ENCODE measurements at places on chromosomes 3 and 15. TPM values are rescaled to one million over a fixed set of nuclear protein-coding genes. Genes with fewer than 3 reads are reported as not detected.

DNA sequence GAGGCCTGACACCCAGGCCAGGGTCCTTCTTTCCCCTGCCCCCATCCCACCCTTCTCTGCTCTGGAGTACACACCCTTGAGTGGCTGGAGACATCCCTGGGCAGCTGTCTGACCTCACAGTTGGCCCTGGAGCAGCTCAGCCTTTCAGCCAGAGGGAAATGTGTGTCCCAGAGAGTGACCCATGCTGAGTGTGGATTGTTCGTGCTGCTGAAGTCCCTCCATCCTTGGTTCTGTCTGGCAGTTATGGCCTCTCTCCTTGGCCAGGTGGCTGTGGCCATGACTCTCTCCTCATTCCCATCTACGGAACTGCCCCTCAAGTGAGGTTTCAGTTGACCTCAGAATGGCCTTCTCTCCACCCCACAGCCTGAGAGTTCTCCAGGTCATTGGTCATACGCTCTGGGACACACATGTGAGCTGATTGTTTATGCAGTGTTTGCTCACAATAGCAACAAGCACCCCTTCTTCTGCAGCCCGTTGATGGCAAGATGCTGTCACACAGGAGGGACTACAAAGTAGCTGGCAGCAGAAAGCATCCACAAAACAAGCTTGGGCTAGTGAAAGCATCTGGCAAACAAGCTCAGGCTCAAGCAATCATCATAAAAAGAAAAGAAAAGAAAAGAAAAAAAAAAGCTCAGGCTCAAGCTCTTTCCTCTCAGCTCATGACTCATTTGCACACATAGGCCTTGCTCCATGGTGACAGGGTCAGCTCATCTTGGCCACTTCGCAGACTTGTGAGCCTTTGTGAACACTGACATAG, 55.3 kb upstream of the ITGA11 start:
- no peak overlapping the region for H3K4me3 ChIP-seq
- H3K4me1 ChIP-seq, result peaks cover 20% of the 10 kb centered on the region
- DNase-seq, result no peak

DNA sequence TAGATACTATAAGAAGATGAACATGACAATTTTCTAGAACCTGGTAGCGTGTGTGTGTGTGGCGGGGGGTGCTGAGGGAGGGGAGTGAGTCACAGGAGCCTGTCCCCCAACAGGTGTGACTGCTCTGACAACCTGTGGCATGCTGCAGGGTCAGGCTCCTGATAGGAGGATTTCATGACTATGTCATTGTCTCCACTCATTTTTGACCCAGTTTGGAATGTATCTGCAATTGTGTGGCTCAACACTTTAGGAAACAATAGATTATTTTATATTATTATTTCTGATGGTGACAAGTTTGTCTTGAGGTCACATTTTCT, 9.3 kb upstream of the VILL start:
- peaks cover 21% of the 10 kb centered on the region for H3K36me3 ChIP-seq
- no peak for DNase-seq
- no peaks in the 10 kb centered on the region for H3K27me3 ChIP-seq
- peaks cover 3% of the 10 kb centered on the region for H3K4me1 ChIP-seq

Gene PPCDC
- total RNA-seq, result 23.6 TPM

DNA sequence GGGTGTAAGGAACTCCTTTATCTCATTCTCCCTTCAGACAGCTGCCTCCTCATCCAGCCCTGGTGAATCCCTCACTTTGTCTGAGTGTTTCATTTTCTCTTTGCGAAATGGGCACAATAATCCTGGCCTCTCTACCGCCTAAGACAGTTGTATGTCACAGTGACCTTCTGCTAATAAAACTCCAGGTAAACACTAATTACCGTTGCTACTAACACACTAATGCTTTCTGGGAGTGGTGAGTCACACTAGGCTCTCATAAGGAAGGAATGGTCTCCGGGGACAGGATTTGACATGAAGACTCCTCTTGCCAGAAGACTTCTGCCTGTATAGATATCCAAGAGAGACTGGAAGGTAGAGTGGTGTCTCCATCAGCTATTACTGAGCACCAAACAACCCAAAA, 71.7 kb upstream of the SNRK start:
- no peak for DNase-seq
- H3K36me3 ChIP-seq, result no peaks in the 10 kb centered on the region
- H3K27ac ChIP-seq, result no peak overlapping the region
- H3K27me3 ChIP-seq, result peaks cover 10% of the 10 kb centered on the region
- peaks cover 4% of the 10 kb centered on the region for H3K4me1 ChIP-seq
- H3K4me3 ChIP-seq, result no peak overlapping the region

- DNase-seq, result no peak
- H3K36me3 ChIP-seq, result no peaks in the 10 kb centered on the region
- H3K27ac ChIP-seq, result no peak overlapping the region
- H3K27me3 ChIP-seq, result no peaks in the 10 kb centered on the region
Observed at GRCh38 chr3:86785386-86785785, 205.6 kb downstream of the VGLL3 start.

DNA sequence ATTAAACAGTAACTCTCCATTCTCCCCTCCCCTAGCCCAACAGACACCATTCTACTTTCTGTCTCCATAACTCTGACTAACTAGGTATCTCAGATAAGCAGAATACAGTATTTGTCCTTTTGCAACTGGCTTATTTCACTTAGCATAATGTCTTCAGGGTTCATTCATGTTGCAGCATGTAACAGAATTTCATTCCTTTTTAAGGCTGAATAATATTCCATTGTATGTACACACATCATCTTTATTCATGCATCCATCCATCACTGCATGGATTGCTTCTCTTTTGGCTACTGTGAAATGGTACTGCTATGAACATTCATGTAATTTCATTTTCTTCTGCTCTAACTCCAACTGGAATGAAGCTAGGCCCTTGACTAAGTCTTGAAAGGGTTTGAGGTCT, 2.0 kb upstream of the PTPN23 start:
- no peaks in the 10 kb centered on the region for H3K27me3 ChIP-seq
- H3K4me3 ChIP-seq, result peak overlapping the region; percentile 25
- H3K4me1 ChIP-seq, result peaks cover 28% of the 10 kb centered on the region
- peak overlapping the region; percentile 43 for H3K27ac ChIP-seq

DNA sequence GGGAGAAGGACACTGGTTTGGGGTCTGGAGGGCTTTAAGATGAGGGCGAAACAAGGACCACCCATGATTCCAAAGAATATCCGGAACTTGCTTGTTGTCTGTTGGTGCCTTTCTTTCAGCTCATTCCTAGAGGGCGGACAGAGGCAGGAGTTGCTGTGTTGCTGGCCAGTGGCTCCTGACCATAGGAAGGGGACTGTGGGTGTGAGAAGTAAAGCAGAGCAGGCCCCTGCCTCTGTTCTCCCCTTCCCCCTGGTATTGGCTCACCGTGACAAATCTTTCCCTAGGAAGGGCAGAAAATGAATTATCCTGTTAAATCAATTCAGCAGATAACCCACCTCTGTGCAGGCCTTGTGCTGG, 89.1 kb downstream of the LIPC start:
- peak overlapping the region; percentile 94 for H3K27ac ChIP-seq
- H3K36me3 ChIP-seq, result peaks cover 4% of the 10 kb centered on the region
- peaks cover 4% of the 10 kb centered on the region for H3K27me3 ChIP-seq
- no peak for DNase-seq

- DNase-seq, result no peak
- no peak overlapping the region for H3K27ac ChIP-seq
- no peak overlapping the region for H3K4me3 ChIP-seq
- H3K36me3 ChIP-seq, result peaks cover 22% of the 10 kb centered on the region
- H3K4me1 ChIP-seq, result no peaks in the 10 kb centered on the region
Observed at GRCh38 chr3:126051234-126051633, 32.7 kb downstream of the SLC41A3 start.

- H3K36me3 ChIP-seq, result no peaks in the 10 kb centered on the region
- no peak for DNase-seq
- peaks cover 8% of the 10 kb centered on the region for H3K27me3 ChIP-seq
- no peak overlapping the region for H3K4me3 ChIP-seq
- peaks cover 12% of the 10 kb centered on the region for H3K4me1 ChIP-seq
- H3K27ac ChIP-seq, result no peak overlapping the region
Observed at GRCh38 chr15:69104050-69104750, 56.2 kb upstream of the GLCE start.

Gene ANKRD63
- 1.5 TPM for total RNA-seq

DNA sequence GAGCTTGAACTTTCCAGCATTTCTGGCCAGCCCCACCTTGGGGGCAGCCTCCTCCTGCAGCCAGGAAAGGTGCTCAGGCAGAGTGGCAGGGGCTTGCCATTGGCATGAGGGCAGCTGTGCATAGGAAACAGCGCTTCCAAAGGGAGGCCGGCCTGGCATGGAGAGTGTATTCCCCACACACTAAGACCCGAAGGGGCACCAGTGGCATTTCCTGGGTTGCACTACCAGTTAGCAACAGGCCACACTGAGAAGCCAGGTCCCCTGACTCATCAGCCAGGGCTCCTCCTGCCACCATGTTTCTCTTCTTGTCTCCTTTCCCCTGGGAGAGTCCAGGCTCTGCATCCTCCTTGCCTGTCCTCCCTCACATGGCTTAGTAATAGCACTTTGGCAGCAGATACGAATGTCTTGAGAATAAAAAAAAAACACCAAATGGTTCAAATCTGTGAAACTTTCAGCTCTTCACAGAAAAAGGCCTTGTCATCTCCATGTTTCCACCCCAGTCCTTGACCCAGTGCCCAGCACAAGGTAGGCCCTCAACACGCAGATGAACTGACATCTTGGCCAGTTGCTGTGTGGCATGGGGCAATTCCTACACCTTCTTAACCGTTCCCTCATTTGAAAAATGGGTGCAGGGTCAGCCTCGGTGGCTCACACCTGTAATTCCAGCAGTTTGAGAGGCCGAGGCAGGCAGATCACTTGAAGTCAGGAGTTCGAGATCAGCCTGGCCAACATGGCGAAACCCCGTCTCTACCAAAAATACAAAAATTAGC, 180.4 kb downstream of the SMAD6 start:
- peak overlapping the region; percentile 3 for H3K27ac ChIP-seq
- H3K4me1 ChIP-seq, result peaks cover 32% of the 10 kb centered on the region
- H3K36me3 ChIP-seq, result no peaks in the 10 kb centered on the region
- H3K4me3 ChIP-seq, result no peak overlapping the region

DNA sequence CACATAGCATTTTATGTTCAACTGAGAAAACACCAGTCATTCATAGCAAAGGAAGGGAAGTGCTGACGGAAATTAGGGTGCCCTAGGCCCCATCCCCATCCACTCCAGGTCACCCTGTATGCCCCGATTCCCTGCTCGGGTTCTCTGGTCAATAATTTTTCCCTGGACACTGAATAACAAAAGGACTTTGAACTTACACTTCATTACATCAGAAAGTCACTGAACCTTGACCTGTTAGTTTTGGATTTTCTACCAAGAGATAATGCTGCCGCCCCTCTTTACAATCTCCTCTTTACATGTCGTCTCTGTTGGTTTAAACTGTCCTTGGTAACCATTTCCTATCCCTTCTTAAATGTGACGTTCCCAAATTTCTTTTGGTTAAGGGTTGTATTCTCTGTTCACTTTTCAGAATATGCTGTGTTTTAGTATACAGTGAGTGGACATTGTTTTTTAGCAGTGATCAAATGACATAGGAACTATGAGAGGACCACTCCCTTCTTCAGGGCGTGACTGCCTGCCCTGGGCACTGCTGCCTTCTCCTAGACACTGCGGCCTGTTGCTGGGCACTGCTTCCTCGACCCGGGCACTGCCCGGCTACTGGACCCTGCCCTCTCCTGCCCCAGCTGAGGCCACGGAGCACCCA, 13.6 kb upstream of the AHSG start:
- H3K27ac ChIP-seq, result peak overlapping the region; percentile 71
- no peaks in the 10 kb centered on the region for H3K27me3 ChIP-seq
- peaks cover 6% of the 10 kb centered on the region for H3K4me1 ChIP-seq
- no peak for DNase-seq
- H3K4me3 ChIP-seq, result no peak overlapping the region

Gene GUCA1C
- total RNA-seq, result not detected

- H3K4me3 ChIP-seq, result no peak overlapping the region
- DNase-seq, result no peak
- no peak overlapping the region for H3K27ac ChIP-seq
- H3K36me3 ChIP-seq, result no peaks in the 10 kb centered on the region
- H3K4me1 ChIP-seq, result no peaks in the 10 kb centered on the region
Observed at GRCh38 chr3:23421811-23422516, 218.8 kb downstream of the UBE2E2 start.

- no peak overlapping the region for H3K4me3 ChIP-seq
- no peaks in the 10 kb centered on the region for H3K4me1 ChIP-seq
Observed at GRCh38 chr3:127610105-127610504, 11.9 kb downstream of the MCM2 start.

All from type B pancreatic cell (in vitro differentiated cells).